ENCODE measurements at places on chromosomes 1 and 21. TPM values are rescaled to one million over a fixed set of nuclear protein-coding genes. Genes with fewer than 3 reads are reported as not detected.

The OR2T35 gene
- not detected for total RNA-seq

The GJA4 gene
- not detected for total RNA-seq

The MROH9 gene
- total RNA-seq = under 0.01 TPM

The TATDN3 gene
- total RNA-seq = 16.3 TPM

The IRF6 gene
- 0.62 TPM for total RNA-seq

The ADGRL4 gene
- 3.7 TPM for total RNA-seq

The CD48 gene
- total RNA-seq = under 0.01 TPM

The REN gene
- total RNA-seq = 0.77 TPM

The HAO2 gene
- total RNA-seq = not detected

The TSTD1 gene
- 3.4 TPM for total RNA-seq

The MIXL1 gene
- 0.12 TPM for total RNA-seq

The PROK1 gene
- not detected for total RNA-seq

The TMEM81 gene
- 1.2 TPM for total RNA-seq

The ITSN1 gene
- total RNA-seq = 42.6 TPM

The RIMKLA gene
- total RNA-seq = 0.12 TPM

The WDR26 gene
- total RNA-seq = 72.5 TPM

The ARID4B gene
- total RNA-seq = 34.5 TPM

The RGS18 gene
- not detected for total RNA-seq

The C1orf141 gene
- total RNA-seq = not detected

The RAB42 gene
- 3.2 TPM for total RNA-seq

The PTGFR gene
- 17.7 TPM for total RNA-seq

The WDR64 gene
- not detected for total RNA-seq

The OR10J4 gene
- total RNA-seq = not detected

The TNFRSF4 gene
- total RNA-seq = not detected

The ZNF593OS gene
- not detected for total RNA-seq

The OR10Z1 gene
- total RNA-seq = 0.22 TPM

The LAD1 gene
- total RNA-seq = not detected

The PPIAL4G gene
- total RNA-seq = not detected

The TACSTD2 gene
- 0.11 TPM for total RNA-seq

The RGS13 gene
- not detected for total RNA-seq

The SFN gene
- 0.12 TPM for total RNA-seq

The AGT gene
- 0.22 TPM for total RNA-seq

The MTF2 gene
- 20.0 TPM for total RNA-seq

The TRAPPC3 gene
- total RNA-seq = 100 TPM

All from uterine smooth muscle cell (primary cell).